ENCODE measurements at places on chromosomes 6 and 20. TPM values are rescaled to one million over a fixed set of nuclear protein-coding genes. Genes with fewer than 3 reads are reported as not detected.

Gene ULBP3
- 5.0 TPM for total RNA-seq

Gene SMPD2
- 12.6 TPM for total RNA-seq

Gene WFDC2
- not detected for total RNA-seq

Gene NNAT
- 0.23 TPM for total RNA-seq

Gene KIF13A
- 42.8 TPM for total RNA-seq

Gene OXT
- not detected for total RNA-seq

Gene RBBP8NL
- not detected for total RNA-seq

Gene POM121L2
- not detected for total RNA-seq

Gene NHSL1
- 3.5 TPM for total RNA-seq

Gene MUC21
- not detected for total RNA-seq

Gene CYP39A1
- total RNA-seq = 2.1 TPM

Gene GMNN
- 22.2 TPM for total RNA-seq

Gene BANF2
- not detected for total RNA-seq
